ENCODE measurements at places on chromosomes 3 and 15.

DNA sequence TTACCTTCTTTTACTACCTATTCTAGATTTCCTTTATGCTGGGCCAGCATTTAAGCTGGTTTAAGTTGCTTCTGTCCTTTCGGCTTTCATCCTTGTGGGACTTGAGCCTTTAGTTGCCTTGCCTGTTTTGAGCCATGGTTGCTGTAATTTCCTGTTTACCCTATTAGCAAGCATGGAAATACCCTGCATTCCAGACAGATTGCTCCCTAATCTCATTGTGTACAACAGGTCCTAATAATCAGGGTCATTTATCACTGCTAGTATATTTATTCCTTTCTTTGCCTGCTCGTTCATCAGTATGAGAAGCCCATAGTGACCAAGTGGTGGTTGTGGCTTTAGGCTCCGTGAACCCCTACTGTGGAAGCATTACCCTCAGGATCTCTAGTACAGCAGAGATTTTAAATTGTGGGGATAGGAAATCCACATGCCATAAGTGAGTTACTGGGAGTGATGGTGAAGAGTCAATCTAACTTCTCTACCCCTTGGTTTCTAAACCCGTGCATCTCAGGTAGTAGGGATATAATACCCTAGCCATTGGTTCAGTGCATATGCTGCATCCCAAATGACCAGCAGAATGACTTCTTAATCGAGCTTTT is 31.9 kb downstream of the NCK1 start:
- peaks cover 4% of the 10 kb centered on the region for H3K36me3 ChIP-seq
- H3K4me1 ChIP-seq = peaks cover 37% of the 10 kb centered on the region
- no peak for DNase-seq
- no peaks in the 10 kb centered on the region for H3K27me3 ChIP-seq
- peak overlapping the region; percentile 29 for H3K4me3 ChIP-seq
- H3K27ac ChIP-seq = no peak overlapping the region

DNA sequence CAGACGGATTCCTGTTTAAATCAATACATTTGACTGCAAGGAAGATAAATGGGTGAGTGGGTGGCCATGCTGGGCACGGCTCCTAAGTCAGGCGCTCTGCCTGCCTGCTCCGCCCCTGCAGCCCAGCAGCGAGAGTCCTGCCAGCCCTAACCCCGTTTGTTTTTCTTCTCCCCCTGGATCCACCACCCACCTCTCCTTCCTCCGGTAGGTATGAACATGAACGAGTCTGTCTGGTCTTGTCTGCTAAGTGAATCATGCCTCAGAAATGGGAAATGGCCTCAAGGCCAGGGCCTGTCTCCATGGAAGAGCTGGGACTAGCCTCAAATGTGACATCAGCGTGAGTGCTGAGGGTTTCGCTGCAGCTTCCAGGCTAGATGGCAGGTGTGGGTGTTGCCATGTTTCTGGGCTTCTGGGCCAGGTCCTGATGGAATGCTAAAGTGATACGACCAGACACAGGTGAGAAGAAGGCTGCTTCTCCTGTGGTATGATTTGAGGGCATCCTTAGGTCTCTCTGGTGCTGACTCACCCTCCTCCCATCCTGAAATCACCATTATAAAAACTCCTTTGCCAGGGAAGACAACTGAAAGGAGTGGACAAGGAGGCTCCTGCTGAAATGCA is 5.6 kb upstream of the FEM1B start:
- peaks cover 3% of the 10 kb centered on the region for H3K4me1 ChIP-seq
- peaks cover 16% of the 10 kb centered on the region for H3K27me3 ChIP-seq
- no peak overlapping the region for H3K27ac ChIP-seq
- H3K4me3 ChIP-seq = no peak overlapping the region
- H3K36me3 ChIP-seq = no peaks in the 10 kb centered on the region

- H3K4me3 ChIP-seq = no peak overlapping the region
- no peak for DNase-seq
- H3K27ac ChIP-seq = no peak overlapping the region
- H3K27me3 ChIP-seq = peaks cover 2% of the 10 kb centered on the region
Measured at GRCh38 chr3:134009345-134010000, 20.3 kb downstream of the SLCO2A1 start.

GRCh38 chr3:142735462-142735861 is 11.6 kb downstream of the TRPC1 start:
- no peak overlapping the region for H3K27ac ChIP-seq
- no peak for DNase-seq
- H3K4me3 ChIP-seq = no peak overlapping the region
- H3K36me3 ChIP-seq = no peaks in the 10 kb centered on the region
- no peaks in the 10 kb centered on the region for H3K4me1 ChIP-seq

DNA sequence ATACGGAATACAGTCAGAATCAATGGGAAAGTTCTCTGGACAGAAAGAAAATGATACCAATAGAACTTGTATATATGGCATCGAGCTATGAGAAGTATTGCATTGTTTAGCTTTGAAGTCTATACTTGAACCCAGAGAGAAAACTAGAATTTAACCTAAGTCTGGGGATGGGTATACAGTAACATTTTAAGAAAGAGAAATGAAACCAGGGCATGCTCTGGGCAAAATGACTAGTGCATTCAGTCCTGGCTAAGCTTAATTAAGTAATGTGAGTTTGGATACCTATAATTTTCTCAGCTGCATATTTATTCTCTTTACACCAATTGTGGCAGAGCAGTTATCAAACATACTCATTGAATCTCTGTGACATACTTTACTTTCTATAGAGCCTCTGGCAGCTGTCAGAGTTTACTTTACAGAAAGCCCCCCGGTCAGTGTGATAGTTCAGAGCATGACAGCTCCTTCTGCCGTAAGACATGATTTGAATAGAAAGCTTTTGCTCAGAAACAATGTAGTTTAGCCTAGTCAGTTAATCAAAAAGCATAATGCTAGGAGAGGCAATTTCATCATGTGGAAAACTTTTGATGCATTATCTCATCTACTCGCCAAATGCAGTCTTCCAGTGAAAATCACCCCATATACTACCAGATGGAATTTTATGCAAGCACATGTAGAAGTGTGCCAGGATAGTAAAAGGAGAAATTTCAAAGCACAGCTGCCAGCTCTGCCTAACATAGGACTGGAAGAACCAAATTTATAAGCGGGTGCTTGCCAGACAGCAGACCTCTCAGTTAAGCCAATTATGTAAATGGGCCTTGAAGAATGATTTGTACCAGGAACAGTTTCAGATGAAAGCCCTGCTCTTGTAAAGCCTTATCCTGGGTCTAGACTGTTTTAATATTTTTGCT is 40.7 kb downstream of the OXSM start:
- no peak overlapping the region for H3K27ac ChIP-seq
- no peaks in the 10 kb centered on the region for H3K4me1 ChIP-seq
- H3K4me3 ChIP-seq = no peak overlapping the region

- DNase-seq = no peak
- H3K4me1 ChIP-seq = peaks cover 11% of the 10 kb centered on the region
- H3K27ac ChIP-seq = no peak overlapping the region
- H3K4me3 ChIP-seq = no peak overlapping the region
- peaks cover 34% of the 10 kb centered on the region for H3K36me3 ChIP-seq
- no peaks in the 10 kb centered on the region for H3K27me3 ChIP-seq
Measured at GRCh38 chr15:52334491-52335160, 39.0 kb upstream of the MYO5C start.

DNA sequence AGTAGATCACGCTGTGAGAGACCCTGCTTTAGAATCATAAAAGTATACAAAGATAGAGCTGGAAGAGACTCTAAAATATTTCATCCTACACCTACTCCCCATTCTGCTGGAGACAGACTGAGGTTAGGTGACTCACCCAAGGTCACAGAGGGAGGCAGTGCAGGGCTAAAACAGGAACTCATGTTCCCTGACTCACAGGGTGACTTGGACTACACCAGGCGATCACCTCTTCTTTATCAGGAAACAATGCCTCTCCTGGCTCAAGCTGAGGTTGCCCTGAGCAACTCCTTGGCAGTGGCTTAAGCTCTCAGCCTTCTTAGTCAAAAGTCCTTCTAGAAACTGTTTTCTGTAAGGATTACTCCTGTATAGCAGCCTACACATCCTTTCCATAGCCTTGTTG is 26.4 kb upstream of the TNFAIP8L3 start:
- no peak for DNase-seq

DNA sequence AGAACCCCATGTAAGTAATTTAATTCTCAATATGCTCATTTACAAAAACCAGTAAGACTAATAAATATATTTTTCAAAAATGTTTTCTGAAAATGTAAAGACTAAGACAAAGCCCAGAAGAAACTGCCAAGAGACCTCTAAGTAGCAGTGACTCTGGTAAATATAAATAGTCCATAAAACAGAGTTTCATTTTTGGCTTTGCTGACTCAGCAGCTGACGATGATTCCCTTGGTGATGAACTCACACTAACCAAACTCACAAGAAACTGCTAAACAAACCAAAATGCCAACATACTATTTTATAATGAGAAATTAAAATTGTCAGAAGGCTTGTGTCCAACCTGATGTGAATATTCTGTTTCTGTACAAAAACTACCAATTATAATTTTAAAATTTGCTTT is 31.5 kb upstream of the IMPG2 start:
- H3K36me3 ChIP-seq = peaks cover 15% of the 10 kb centered on the region
- DNase-seq = no peak
- no peaks in the 10 kb centered on the region for H3K27me3 ChIP-seq
- no peak overlapping the region for H3K4me3 ChIP-seq
- no peak overlapping the region for H3K27ac ChIP-seq

GRCh38 chr15:67792250-67792942 is 32.9 kb upstream of the SKOR1 start:
- no peak for DNase-seq
- no peaks in the 10 kb centered on the region for H3K4me1 ChIP-seq
- H3K27ac ChIP-seq = no peak overlapping the region
- no peaks in the 10 kb centered on the region for H3K36me3 ChIP-seq

GRCh38 chr15:95127356-95127755 is 896.0 kb downstream of the MCTP2 start:
- no peaks in the 10 kb centered on the region for H3K36me3 ChIP-seq
- no peak overlapping the region for H3K4me3 ChIP-seq
- no peak for DNase-seq
- H3K4me1 ChIP-seq = no peaks in the 10 kb centered on the region
- H3K27ac ChIP-seq = no peak overlapping the region

DNA sequence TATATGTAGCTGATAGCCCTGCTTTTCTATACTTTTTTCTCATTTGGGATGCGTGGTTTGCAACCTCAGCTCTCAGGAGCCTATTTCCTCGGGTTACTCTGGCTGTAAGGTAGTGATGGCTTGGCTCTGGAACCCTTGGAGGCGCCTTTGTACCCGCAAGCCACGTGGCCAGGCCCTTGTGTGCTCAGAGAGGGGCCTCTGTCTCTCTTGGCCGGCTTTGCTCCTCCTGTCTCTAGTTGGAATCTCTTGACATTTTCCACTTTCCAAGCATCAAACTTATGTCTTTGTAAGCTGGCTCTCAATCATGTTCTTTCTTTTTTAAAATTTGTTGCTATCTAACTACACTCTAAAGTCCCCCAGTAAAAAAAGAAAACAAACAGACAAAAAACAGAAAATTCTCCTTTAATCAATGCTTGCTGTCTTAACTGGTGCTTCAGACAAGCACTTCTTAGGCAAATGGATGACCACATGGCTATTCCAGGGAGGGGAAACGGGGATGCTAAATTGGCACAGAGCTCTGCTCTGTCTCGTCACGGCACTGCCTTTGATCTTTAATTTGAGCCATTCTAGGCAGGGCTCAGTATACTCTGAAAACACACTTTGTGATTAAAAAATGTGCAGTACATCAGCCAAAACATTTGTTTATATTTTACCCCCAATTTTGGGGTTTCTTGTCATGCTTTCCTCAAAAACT is 180.4 kb upstream of the NR2E3 start:
- peaks cover 5% of the 10 kb centered on the region for H3K27me3 ChIP-seq
- DNase-seq = no peak
- H3K4me3 ChIP-seq = no peak overlapping the region
- H3K27ac ChIP-seq = no peak overlapping the region
- H3K4me1 ChIP-seq = no peaks in the 10 kb centered on the region

DNA sequence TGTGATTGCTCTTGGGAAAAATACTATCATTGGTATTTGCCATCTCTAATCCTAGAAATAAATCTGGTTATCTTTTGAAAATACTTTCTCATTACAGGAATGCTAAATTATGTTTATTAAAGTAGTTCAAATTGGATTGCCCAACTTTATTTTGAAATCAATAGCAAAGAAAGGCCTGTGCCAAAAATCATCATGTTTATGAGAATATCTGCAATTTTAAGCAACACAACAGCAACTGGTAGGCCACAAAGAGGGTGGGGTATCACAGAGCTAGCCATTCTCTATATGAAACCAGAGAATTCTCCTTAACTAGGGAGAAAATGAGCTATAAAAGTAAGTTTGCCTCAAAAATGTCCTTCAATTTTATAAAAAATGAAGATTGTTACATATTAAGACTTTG is 11.9 kb upstream of the TM4SF19 start:
- no peak for DNase-seq
- H3K4me3 ChIP-seq = no peak overlapping the region
- H3K4me1 ChIP-seq = no peaks in the 10 kb centered on the region
- H3K36me3 ChIP-seq = peaks cover 30% of the 10 kb centered on the region
- H3K27me3 ChIP-seq = no peaks in the 10 kb centered on the region

DNA sequence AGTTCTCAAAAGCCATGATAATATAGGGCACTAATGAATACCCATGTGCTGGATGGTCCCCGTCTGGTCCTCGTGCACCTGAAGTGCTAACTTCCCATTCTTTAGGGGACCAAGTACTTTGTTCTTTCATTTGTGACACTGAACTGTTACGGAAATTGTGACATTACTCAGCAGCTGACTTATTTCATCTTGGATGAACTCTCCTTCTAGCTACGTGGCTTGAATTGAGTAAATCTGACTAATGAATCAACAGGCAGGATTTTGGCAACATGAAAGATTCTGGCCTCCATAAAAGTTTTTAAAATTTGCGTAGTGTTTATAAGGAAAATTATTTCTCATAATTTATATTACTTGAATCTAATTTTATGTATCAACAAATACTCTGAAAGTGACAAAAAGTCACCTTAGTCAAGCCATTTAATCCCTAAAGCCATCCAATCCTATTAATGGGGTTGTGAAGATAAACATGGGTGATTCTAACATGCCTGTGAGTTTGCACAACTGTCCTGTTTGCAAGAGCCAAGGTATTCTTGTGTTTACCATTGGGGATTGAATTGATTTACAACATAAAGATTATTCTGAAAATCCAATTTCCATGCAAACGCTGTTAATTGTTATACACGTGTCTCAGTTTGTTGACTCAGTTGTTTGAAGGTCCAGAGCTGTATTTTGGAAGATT is 119.9 kb downstream of the AGBL1 start:
- no peak overlapping the region for H3K27ac ChIP-seq
- H3K27me3 ChIP-seq = no peaks in the 10 kb centered on the region
- no peak overlapping the region for H3K4me3 ChIP-seq
- H3K36me3 ChIP-seq = no peaks in the 10 kb centered on the region
- H3K4me1 ChIP-seq = no peaks in the 10 kb centered on the region

GRCh38 chr15:94287794-94288246 is 56.5 kb downstream of the MCTP2 start:
- no peaks in the 10 kb centered on the region for H3K27me3 ChIP-seq
- H3K27ac ChIP-seq = no peak overlapping the region
- H3K4me1 ChIP-seq = no peaks in the 10 kb centered on the region
- peak overlapping the region; percentile 13 for H3K4me3 ChIP-seq
- peak; percentile 74 for DNase-seq
